ENCODE measurements at places on chromosomes 2 and 18.
A peak's percentile ranks its signal among the peaks of the same experiment; 100 is the strongest.

- DNase-seq: no peak
Observed at GRCh38 chr2:227889336-227889735, 17.9 kb downstream of the DAW1 start.

DNA sequence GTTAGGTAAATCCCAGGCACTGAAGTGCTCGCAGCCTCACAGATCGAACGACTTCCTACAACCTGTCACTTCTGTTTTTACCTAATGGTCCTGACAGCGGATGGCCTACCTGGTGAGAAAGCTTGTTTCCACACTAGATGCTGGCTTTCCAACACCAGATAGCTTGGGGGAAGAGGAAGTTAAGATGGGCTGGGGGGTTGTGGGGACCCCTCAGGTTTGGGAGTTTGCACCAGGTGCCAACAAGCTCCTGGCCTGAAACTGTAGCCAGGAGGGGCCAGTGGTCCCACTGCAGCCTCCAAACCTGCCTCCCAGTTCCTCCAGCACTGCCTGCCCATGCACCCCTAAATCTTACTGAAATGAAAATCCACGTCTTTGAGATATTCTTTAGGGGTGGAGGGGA, 3.9 kb downstream of the TMEM185B start:
- DNase-seq: no peak

- no peak for DNase-seq
Observed at GRCh38 chr2:67851016-67851415, 211.8 kb downstream of the C1D start.

DNA sequence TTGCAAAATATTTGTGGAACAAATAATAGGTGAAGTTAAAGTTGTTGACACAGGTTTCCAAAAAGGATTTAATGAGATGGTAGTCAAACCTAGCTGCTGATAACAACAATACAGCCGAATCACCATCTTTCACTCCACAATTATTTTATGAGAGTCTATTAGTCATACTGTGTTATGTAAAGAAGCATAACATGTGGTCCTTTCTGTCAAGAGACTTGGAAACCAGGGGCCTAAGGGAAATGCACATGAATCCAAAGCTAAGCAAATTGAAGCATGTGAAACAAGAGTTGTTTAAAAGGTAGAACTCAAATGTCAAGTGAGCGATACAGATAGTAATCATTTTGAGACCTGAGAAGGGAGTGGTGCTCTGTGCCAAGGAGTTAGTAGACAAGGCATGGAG, 16.0 kb downstream of the CD28 start:
- no peak for DNase-seq

DNA sequence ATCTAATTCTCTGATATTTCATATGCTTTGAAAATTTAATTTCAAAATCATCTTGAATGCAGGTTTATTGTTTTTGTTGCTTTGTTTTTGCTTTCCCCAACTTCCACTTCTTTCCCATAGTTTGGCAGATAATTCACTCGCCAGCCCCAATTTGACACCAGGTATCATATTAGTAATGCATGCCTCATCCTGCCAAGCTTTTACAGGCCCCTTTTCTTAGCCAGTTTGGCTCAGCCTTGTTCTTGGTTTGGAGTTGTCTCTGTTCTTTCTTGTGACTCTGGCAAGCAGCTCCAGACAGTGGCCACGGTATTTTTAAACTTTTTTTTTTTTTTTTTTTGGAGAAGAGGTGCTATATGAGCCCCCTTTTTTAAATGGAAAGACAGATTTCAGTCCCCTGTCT, 65.3 kb downstream of the PMS1 start:
- DNase-seq: no peak

GRCh38 chr2:198316852-198317396, 512.5 kb downstream of the PLCL1 start:
- DNase-seq: no peak

- peak; percentile 9 for DNase-seq
Observed at GRCh38 chr18:79856119-79857007, 58.6 kb downstream of the KCNG2 start.

DNA sequence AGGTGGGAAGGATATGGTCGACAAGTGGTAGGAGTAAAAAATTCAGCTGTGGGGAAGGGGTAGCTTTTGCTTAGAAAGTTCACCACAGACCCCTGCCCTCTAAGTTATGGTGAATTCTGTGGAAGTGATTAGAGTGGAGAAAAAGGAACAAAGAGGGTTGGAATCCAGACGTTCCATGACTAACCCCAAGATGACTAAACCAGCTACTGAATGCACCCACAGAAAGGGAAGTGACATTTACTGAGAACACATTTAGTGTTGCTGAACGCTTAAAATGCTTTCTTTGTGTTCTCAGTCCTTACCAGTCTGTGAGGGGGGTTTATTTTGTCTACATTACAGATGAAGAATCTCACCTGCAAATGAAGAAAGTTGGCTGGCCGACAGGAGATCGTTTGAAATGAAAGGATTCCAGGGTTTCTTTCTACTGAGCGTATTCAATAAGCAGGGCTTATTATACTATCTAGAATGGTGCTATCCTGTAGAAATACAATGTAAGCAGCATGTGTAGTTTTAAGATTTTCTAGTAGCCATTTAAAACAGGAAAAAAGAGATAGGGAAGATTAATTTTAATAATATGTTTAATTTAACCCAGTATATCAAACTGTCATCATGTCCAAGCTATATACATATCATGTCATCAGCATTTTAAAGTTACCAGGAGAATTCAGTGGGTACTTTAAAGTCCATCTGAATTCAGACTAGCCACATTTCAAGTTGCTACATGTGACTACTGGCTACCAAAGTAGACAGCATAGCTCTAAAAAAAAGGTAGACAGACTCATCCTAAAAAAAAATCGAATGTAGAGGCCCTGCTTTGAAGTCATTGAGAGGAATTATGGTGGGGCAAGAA, 60.1 kb downstream of the LIMS1 start:
- DNase-seq: no peak

GRCh38 chr2:81984969-81985637, 1680.6 kb upstream of the LRRTM1 start:
- DNase-seq: no peak

- DNase-seq: no peak
Observed at GRCh38 chr2:192969055-192969454, 774.3 kb upstream of the TMEFF2 start.

DNA sequence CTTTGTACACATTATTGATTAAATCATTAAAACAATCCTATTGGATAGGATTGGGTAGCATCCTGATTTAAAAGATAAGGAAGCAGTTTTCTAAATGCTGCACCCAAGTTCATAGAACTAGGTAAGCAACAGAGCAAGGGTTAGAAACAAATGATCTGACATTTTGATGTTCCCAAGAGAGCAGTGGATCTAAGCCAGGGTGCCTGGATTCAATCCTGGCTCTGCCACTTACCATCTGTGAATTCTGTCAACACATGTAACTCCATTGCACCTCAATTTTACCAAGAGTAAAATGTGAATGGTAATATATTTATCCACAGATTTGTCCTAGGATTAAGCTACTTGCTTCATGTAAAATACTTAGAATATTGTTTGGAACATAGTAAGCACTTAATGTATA, 982.6 kb upstream of the FANCL start:
- DNase-seq: no peak

DNA sequence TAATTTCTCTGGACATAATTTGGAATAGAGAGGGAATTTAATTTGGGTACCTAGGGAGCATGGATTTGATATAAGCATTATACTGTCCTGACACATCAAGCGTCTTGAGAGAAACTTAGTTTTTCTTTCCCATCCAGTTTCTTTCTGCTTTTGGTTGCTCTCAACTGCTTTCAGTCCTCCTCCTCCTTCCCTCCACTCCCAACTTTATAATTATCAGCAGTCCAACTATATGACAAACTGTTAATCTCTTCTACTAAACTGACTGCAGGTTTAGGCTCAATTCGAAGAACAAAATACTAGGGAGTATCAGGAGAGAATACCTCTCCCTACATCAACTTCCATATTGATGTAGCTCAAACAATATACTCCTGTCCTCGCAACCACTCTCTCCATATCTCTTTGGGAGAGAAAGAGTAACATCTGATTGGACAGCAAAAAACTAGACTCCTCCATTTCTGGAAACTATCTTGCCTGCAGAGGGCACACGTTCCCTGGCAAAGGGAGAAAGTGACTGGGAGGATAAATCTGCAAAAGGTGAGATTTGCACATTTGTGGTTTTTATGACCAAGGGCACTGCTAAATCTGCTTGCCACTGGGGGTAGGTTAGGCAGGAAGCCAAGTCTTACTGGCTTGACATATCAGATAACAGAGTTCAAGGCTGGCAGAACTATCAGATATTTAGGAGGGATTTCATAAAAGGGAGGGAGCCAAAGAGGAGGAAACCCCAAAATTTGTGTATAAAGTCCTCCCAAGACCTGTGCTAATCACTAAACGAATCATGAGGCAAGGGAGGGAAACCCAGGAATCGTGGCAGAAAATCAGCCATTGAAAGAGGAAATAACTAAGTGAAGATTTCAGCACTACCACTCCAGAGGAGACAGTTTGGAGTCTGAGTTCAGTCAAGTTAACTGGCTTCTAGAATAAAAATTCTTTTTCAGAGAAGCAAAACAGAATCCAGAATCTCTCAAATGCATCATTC, 40.0 kb downstream of the ICA1L start:
- peak; percentile 44 for DNase-seq

GRCh38 chr2:35614640-35615039, 740.9 kb upstream of the CRIM1 start:
- DNase-seq: no peak

DNA sequence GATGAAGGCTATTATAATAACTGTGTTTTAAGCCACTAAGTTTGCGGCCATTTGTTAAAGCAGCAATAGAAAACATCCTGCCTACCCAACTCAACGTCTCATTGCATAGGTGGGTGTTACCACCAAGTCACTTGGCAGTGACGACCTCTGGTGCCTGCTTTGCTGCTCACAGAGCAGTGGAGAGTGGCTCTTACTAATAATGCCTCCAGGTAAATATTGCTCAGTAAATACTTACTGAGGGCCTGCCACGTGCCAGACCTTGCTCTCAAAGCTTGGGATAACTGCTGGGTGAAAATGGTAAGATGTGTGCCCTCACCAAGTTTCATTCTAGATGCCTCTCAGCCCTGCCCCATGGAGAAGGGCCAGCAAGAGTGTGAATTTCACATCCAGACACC, 27.7 kb downstream of the ITGA6 start:
- no peak for DNase-seq

DNA sequence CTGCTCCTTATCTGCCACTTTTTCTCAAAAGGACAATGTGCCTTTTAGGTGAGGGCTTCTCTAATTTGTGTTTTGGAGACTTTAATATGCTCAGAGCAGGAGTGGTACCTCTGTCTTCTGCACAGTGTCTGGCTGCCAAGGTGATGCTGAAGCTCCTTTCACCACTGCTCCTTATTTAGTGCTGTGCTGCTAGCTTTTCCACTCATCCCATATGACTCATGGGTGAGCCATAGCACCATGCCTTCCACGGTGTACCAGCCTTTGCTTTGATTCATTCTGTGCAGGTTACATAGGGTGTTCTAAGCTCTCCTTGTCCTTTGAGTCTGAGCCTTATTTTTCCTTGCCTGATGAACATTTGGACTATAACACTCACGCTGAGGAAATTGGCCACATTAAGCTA, 202.4 kb downstream of the ARL6IP6 start:
- DNase-seq: no peak

DNA sequence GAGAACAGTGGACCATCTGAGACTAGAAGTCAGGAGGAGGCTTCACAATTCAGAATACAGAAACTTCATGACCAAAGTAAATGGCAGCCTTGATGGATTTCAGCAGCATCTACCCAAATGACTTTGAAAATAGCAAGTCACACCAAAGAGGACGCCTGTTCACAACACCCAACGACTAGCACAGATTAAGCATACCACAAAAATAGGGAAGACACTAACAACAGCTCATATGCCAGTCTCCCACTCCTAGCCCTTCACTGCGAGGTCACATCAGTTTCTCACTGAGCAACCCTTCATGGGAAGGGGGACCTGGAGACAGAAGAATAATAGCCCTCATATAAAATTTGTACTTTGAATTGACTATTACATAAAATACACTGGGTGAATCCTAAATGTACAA, 228.4 kb upstream of the SLC39A10 start:
- no peak for DNase-seq

DNA sequence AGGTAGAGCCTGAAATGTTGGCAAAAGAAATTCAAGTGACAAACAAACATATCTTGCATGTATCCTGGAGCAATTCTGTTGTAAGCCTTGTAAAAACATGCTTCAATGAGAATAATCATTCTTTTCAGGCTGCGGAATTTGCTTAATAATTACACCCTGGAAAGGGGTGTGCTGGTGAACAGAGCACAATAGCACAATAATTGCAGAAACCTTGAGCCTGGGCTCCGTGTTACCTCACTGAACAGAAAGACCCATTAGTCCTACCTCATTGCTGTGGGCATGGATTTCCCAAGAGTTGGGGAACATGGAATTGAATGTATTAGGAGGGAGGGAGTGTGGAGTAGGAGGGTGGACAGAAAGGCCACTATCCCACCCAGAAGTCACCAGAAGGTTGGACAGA, 168.0 kb upstream of the ALKAL2 start:
- DNase-seq: no peak

DNA sequence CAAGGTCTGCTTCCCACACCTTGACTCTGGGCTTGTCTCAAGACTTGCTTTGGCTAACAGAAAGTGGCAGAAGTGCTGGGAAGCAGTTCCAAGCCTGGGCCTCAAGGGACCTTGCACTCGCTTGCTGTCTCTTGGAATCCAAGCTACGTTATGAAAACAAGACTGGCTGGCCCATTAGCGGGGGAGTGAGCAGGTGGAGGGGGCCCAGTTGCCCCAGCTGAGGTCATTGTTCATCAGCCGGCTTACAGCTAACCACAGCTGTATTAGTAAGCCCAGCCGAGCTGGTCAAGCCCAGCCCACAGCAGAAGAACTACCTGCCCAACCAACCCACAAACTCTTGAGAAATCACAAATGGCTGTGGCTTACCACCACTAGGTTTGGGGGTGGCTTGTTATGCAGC, 63.1 kb downstream of the MARCO start:
- no peak for DNase-seq

GRCh38 chr18:3441290-3441689, 8.7 kb upstream of the TGIF1 start:
- DNase-seq: no peak
